ENCODE measurements at places on chromosomes 7 and 10.

DNA sequence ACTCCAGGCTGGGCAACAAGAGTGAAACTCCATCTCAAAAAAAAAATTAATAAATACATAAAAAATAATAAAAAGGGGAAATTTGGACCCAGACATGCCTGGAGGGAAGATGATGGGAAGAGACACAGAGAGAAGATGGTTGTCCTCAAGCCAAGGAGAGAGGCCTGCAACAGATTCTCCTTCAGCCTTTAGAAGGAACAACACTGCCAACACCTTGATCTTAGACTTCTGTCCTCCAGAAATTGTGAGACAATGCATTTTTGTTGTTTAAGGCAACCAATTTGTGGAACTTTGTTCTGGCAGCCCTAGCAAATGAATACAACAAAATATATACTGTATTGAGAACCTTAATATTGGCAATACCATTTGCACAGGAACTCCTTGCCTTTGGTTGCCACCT, 180.3 kb upstream of the TNS3 start:
- DNase-seq = no peak

DNA sequence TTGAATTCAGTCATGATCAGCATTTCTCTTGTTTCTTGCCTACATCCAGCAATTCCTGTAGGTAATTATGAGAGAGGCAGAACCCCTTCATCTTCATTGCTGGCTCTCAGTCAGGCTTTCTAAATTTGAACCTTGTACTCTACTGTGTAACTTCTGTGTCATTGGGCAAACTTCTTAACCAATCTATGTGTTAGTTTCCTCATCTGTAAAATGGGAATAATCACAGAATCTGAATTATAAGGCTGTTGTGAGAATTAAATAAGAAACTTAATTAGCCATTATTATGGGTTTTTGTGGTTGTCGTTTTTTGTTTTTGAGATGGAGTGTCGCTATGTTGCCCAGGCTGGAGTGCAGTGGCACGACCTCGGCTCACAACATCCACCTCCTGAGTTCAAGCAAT, 11.5 kb upstream of the GALNT11 start:
- DNase-seq = no peak

DNA sequence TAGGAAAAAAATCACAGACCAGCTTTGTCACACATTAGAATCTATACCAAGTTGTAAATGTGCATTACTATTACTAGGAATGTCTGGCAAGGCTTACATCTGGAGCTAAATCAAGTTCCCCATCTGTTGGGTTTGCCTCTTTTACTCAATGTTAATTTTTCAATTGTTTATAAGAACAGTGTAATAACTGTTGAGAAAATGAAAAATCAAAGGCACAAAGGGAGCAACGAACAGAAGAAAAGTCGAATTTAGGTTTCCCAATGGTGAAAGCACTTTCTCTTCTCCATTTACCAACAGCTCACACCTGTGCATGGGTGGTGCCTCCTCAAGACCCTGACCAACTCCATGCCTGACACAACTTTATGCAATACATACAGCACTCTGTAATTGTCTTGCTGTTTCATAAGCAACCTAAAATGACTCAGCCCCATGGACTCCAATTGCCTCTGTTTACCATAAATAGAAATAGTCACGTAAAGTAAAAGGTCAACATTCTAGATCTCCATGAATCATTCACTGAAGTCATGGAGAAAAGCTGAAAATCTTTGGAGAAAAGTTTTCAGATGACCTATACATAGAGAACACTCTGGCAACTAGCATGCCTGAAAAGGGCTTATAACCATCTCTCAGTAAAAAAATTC, 95.5 kb upstream of the KCNIP2 start:
- DNase-seq = no peak

- no peak for DNase-seq
Observed at GRCh38 chr7:83751217-83751616, 102.3 kb upstream of the SEMA3E start.

DNA sequence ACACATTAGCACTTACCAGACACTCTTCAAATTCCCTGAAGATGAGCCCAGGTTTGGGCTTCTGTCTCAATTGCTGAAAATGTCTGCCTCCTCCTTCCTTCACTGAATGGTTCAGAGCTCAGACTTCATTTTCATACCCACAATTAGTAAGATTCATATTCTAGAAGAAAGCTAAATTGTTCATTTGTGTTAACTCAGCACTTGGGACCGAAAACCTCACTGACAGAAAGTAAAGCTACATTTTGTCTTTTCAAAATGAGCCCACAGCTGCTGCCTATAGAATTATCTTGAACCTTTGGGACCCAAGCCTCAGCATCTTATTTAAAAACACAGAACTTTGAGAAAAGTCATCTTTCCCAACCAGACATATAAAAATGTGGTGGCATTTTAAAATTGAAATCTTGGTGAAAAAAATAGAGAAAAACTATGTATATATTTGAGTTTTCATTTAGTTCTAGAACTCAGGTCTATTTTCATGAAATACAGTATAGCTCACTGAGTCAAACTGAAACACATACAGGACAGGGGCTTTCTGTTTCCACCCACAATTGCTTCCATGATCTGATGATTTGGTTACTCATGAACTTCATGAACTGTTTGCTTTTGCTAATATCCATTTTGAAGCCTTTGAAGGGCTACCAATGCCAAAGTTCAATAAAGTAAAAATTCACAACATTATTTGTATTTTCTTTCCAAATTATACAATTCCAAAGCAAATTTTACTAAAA, 119.1 kb upstream of the PFKP start:
- no peak for DNase-seq

DNA sequence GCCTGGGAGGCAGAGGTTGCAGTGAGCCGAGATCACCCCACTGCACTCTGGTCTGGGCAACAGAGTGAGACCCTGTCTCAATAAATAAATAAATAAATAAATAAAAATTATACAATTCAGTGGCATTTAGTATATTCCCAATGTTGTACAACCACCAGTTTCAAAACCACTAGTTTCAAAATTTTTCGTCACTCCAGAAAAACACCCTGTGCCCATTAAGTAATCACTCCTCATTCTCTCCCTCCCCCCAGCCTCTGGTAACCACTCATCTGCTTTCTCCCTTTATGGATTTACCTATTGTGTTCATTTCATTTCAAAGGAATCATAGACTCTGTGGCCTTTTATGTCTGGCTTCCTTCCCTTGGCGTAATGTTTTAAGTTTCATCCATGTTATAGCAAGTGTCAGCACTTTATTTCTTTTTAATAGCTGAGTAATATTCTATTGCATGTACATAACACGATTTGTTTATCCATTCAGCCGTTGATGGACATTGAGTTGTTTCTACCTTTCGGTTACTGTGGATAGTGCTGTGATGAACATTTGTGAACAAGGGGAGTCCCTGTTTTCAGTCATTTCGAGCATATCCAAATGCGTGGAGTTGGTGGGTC, 29.4 kb upstream of the GOLGA7B start:
- no peak for DNase-seq

DNA sequence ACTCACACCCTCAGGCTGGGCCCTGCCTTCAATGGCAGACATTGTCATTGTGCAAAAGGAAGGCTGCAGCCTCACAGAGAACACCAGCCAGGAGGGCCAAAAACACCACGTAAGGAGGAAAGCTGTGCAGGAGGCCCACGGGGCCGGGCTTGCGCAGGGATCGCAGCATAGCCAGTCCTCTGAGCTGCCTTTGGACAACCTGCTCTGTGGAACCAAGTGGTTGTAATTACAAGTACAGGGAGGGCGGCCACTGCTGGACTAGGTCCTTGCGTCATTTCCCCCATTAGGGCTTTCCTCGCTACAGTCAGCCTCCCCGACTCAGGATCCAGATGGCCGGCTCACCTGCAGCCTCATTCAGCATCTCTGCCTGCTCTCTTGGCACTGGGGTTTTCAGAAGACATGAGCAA, 66.9 kb downstream of the FAM53B start:
- no peak for DNase-seq

DNA sequence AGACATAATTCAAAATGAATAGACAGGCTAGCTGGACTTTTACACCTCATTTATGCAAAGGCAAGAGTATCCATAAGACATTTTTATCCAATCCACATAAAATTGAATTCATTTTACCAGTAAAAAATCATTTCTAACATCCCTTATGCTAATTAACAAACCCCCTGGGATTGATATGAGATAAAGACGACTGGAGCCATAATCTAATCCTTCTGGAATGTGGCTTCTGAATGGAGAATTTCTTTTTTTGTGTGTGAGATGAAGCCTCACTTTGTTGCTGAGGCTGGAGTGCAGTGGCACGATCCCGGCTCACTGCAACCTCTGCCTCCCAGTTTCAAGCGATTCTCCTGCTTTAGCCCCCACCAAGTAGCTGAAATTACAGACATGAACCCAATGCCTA, 90.4 kb downstream of the AKR1D1 start:
- no peak for DNase-seq

DNA sequence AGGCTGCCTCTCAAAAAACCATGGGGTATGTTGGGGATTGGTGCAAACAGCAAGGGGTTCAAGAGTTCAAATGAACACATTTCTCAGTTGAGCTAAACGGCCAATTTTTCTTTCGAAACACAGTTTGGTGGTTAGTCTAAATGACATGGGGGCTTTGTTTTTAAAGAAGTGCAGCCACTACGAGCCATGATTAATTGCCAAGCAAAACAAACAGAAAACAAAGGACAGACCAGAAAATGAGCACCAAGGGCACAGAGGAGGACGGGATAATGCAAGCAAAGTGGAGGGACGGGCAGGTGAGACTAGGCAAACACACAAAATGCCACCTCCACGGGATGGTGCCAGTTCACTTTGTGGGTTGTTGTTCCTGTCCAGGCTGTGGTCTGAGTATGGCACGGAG, 64.5 kb upstream of the PDLIM1 start:
- no peak for DNase-seq

GRCh38 chr10:93751832-93752231, 5.9 kb upstream of the LGI1 start:
- no peak for DNase-seq

GRCh38 chr7:127514499-127514898, 70.9 kb downstream of the GCC1 start:
- no peak for DNase-seq

- peak; percentile 73 for DNase-seq
Observed at GRCh38 chr10:62268399-62269114, at the start of gene RTKN2. Gene RTKN2, minus strand, starts transcription at chr10:62268844. Its CDS starts 234 bp downstream, at chr10:62268610.

DNA sequence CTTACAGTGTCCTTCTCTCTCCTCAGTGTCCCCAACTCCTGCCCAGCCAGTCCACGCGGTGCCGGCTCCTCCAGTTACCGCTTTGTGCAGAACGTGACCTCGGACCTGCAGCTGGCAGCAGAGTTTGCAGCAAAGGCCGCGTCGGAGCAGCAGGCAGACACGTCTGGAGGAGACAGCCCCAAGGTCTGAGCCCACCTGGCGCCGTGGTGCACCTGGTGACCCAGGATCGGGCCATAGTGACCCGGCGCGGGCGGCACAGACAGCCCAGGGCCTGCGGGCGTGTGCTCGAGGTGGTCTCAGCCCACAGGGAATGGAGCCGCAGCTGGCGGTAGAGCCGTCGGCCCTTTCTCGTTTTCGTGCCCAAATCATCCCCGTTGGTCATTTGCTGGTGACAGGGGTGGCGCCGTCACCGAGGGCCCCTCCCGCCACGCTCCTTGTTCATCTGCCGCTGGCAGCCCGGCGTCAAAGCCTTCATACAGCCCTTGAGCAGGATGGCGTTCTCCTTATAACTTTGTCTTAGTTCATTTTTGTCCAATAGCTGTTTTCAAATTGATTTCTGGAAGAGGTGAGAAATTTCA, 20.9 kb upstream of the AP5Z1 start:
- no peak for DNase-seq

- no peak for DNase-seq
Observed at GRCh38 chr10:77163670-77164348, 473.8 kb downstream of the KCNMA1 start.

- no peak for DNase-seq
Observed at GRCh38 chr7:106916679-106917078, 51.6 kb downstream of the PIK3CG start.

DNA sequence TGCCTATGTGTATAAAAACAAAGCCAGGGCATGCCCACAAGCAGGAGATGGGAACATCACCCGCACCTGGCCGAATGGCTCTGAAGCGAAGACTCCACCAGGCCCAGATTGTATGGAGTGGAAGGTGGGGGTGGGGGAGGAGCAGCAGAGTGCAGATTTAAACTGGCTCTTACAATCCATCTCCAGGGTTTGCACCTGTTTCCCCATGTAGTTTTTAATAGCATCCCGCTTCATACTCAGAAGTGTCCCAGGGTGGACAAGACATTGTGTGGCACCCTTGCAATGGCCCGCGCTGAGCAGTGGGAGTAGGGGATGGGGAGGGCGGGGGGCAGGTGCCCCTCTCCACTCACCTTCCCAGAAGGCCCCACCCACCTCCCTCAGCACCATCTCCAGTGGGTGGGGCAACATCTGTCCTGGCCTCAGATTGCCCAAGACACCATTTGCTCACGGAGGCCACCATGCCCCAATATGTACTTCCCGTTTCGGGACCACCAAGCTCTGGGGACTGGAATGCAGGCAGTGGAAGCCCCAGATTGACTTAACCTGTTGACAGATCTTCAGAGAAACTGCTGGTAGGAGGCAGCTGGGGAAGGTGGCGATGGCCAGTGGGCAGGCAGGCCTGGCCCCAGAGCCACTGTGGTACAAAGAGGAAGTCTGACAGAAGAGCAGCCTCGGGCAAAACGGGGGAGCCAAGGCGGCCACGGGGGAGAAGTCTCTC, 23.0 kb downstream of the VSIR start:
- DNase-seq = no peak

DNA sequence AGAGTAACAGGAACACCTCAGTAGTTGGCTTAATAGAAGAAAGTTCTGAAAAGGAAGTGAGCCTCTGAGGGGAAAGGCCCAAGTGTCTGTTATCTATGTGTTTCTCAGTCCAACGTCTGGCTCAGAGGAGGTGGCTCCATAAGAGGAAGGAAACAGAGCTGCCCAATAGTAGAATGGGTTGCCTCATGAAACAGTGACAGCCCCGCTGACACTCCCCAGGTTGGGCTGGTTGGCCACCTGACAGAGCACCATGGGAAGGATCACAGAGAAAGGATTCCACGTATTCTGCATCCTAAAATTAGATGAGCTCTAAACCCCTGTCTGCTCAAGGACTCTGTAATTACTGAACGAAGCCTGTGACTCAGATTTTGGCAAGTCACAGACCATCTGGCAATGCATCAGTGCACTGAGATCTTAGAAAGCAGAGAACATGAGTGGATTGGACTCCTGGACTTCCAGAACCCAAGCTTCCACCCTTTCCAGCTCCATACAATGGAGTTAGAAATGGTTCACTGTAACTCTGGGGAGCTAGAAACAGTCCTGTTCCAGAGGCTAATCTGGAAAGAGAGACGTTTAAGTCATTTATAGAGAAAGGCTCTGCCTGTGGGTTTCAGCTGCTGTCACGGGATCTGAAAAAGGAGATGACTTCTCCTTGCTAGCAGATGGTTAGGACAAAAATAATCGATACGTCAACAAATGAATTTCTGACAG, 2.9 kb downstream of the PKD2L1 start:
- no peak for DNase-seq
